Stimulated activated CD4-positive, alpha-beta T cell treated with anti-CD3 and anti-CD28 coated beads, TNF-alpha, amount 100 ng/mL, for 48 hours (primary cell): ENCODE measurements at places on chromosomes 3 and 15.

GRCh38 chr3:46504789-46505188 lies 7.0 kb downstream of the RTP3 start:
- no peak for DNase-seq

GRCh38 chr15:68204776-68205557 lies at the start of gene CALML4:
Gene CALML4, minus strand, starts transcription at chr15:68205332. Its CDS starts 85 bp downstream, at chr15:68205247.
- no peak for DNase-seq

GRCh38 chr3:73490453-73491286 lies 134.1 kb downstream of the PDZRN3 start:
- no peak for DNase-seq

DNA sequence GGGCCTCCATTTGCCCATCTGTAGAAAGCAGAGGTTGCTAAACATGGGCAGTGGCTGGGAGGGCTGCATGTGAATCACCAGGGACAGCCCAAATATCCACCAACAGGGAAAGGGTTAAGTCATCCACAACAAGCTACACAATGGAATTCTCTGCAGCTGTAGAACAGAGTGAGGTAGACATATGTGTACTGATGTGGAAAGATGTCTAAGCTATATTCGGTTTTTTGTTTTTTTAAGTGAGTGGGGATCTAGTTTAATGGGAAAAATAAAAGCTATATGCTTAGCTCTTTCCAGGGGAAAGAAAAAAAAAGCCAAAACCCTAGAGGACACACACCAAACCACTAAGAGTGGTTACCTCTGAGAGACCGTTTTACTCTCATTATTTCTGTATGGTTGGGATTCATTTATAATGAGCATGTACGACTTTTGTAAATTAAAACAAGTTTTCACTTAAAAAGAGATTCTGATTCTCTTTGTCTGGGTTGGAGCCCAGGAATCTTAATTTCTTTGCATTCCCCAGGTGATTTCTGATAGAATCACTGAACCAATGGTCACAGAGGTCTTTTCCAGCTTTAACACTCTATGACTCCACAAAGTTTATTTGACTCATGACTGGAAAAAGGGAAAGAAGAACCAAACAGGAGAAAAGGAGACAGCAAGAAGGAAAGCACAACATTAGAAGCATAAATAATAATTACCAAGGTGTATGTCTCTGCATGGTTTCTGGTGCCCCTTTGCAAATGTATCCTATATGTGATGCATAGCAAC lies 19.1 kb downstream of the CRABP1 start:
- no peak for DNase-seq

DNA sequence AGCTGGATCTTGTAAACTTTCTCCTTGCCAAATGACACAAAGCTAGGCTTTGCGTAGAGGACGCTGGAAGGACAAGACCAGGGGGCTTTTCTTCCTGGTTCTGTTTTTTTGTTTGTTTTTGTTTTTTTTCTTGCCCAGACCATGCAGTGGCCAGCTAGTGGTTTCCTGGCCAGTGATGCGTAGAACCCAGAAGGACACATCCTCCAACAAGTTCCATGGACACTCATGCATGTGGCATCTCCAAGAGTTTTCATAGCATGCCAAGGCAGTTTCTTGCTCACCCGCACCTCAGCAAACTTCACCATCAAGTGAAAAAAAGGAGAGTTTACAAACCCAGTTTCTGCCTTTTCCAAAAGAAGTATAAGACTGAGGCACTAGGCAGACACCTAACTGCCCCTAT lies 46.1 kb upstream of the TMCO5A start:
- no peak for DNase-seq

GRCh38 chr3:133042778-133043177 lies 4.6 kb downstream of the TMEM108 start:
- no peak for DNase-seq

DNA sequence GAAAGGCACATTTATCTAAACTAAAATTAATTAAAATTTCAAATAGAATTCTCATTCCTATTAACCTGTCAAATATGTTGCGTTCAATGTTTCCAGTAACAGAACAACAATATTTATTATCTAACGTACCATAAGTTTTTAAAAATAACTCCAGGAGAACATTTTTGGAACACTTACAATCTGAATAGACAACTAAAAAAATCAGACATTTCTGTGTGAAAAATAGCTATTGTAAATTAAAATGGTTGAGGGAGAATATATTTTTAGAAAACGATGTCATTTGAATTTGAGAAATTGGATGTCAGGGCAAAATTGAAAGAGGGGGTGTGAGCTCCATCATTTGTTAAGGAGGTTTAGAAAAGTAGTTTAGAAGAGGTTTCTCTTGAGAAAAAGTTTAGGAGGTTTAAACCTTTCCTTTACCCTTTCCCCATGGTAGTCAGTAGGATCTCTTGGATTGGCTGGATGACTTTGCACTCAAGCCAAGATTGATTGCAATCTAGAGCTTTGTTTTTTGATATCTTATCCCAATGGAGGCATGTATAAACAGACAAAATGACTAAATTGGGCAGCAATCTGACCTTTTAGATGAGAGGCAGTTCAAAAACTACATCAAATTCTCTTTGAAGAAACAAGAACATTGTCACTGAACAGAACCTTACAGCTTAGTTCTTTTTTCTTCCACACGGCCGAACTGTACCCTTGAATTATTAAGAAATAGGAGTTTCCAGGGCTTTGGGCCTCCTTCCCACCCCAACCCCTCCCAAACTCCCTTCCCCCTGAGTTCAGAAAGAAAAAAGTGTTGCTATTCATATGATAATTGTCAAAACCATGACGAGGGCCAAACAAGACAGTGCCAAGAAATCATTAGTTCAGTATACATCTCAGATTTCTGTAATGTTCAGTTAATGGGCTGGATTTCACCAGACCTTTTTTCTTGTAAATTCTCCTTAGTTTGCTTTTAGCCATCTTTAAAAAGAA lies 79.7 kb upstream of the CDIN1 start:
- no peak for DNase-seq

DNA sequence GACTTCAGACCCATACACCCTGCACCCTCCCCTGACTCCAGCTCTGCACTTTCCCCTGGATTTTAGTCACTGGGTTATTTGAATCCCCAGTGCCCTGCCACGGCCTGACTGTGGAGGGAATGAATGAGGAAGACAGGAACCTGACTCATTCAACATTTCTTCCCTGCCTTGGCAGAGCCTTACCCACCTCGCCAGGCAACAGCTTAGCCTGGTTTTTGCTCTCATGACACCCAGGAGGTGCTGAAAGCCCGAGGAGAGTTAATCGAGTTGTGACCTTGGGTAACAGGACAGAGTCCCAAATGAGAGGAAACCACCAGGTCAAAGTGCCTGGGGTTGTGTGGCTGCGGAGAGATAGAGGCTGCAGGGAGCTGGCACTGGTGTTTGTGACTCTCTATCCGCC lies 128.3 kb downstream of the SMAD6 start:
- no peak for DNase-seq

DNA sequence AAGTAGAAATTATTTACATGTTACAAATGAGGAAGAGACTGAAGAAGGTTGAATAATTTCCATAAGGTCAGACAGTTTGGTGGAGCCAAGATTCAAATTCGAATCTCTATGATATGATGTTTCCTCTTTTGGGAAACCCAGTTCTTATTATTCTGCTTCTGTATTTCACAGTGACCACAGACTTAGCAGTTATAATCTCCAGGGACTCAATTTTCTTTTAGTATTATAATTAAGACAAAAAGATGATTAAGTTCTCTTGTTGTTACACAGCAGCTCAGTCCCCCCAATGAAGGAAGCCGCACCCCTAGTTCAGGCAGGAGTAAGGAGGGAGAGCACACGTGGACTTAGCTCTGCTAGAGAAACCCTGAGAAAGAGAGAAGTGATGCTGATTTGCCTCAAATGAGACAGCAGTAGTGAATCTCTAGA lies 130.6 kb downstream of the CCNL1 start:
- no peak for DNase-seq
